ENCODE measurements at places on chromosomes 6 and 20.
A peak's percentile ranks its signal among the peaks of the same experiment; 100 is the strongest.

GRCh38 chr20:1225263-1225782, 521 bp upstream of the RAD21L1 start:
- H3K27ac ChIP-seq = no peak overlapping the region
- peaks cover 76% of the 10 kb centered on the region for H3K27me3 ChIP-seq
- H3K4me1 ChIP-seq = peaks cover 4% of the 10 kb centered on the region
- H3K36me3 ChIP-seq = no peaks in the 10 kb centered on the region
- no peak for DNase-seq

DNA sequence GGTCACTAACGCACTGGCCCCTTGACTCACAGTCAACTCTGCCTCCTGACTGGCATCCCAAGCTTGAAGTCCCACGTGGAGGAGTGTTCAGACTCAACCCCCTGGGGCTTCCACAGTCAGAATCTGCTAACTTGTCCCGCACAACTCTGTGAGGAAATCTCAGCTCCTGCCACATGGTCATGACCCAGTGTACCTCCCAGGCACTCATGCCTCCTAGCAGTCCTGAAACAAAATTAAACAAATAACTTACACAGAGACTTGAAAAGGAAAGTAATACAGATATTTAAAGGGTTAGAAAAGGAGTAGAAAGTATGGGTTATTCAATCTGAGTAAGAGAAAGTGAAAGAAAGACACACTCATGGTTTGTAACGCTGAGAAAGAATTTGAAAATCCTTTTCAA, 134.9 kb downstream of the GMDS start:
- no peak overlapping the region for H3K4me3 ChIP-seq
- DNase-seq = no peak
- H3K4me1 ChIP-seq = no peaks in the 10 kb centered on the region
- H3K27ac ChIP-seq = no peak overlapping the region

- peaks cover 10% of the 10 kb centered on the region for H3K27me3 ChIP-seq
- H3K4me3 ChIP-seq = no peak overlapping the region
- no peak overlapping the region for H3K27ac ChIP-seq
- no peak for DNase-seq
These were observed 31.5 kb downstream of the PDRG1 start for GRCh38 chr20:31920275-31920855.

DNA sequence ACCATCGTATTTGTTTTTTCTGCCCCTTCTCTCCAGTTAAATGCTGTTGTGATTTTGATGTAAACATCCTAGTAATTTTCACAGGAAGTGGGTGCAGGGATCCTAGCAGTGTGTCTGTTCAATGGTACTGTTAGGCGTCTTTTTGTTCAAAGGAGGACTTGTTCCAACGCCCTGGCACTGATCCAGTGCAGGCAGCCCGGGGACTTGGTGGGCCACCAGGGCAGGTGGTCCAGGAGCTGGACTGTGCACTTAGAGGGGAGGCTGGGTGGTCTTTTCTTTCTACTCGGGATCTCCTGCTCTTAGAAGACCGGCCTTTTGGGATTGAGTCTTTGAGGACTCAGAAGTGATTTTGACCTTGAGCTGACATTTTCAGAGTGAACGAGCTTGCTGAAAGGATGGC, 41.1 kb upstream of the NKX2-2 start:
- H3K4me1 ChIP-seq = peaks cover 7% of the 10 kb centered on the region
- peaks cover 56% of the 10 kb centered on the region for H3K27me3 ChIP-seq
- no peak for DNase-seq
- no peak overlapping the region for H3K4me3 ChIP-seq
- H3K27ac ChIP-seq = no peak overlapping the region

- H3K27ac ChIP-seq = no peak overlapping the region
- H3K4me1 ChIP-seq = peaks cover 5% of the 10 kb centered on the region
- no peaks in the 10 kb centered on the region for H3K27me3 ChIP-seq
- no peak for DNase-seq
- no peak overlapping the region for H3K4me3 ChIP-seq
These were observed 258.1 kb upstream of the EPHA7 start for GRCh38 chr6:93677264-93677965.

DNA sequence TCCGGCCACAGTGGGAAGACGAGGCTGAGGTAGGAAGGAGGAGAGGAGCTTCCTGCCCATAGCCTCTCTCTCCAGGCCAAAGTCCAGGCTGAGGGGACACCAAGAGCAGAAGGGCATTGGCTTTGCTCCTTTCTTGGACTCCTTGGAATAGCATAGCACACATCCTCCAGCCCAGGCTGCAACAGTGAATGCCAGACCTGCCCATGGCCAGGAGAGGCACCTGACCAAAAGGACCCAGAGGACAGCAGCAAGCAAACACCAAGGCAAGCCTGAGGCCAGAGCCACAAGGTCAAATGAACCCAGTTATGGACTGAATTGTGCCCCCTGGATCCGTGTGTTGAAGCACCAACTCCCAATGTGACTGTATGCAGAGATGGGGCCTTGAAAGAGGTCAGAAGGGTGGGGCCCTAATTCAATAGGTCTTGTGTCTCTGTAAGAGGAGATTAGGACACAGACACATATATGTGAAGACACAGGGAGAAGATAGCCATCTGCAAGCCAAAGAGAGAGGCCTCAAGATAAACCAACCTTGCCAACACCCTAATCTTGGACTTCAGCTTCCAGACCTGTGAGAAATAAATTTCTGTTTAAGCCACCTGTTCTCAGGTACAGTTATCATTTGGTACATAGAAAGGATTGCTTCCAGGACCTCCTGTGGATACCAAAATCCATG, 126.5 kb upstream of the NXT1 start:
- H3K36me3 ChIP-seq = no peaks in the 10 kb centered on the region
- H3K27ac ChIP-seq = no peak overlapping the region
- peaks cover 23% of the 10 kb centered on the region for H3K27me3 ChIP-seq
- H3K4me1 ChIP-seq = no peaks in the 10 kb centered on the region

- H3K4me1 ChIP-seq = no peaks in the 10 kb centered on the region
- no peak overlapping the region for H3K4me3 ChIP-seq
- no peaks in the 10 kb centered on the region for H3K27me3 ChIP-seq
- no peaks in the 10 kb centered on the region for H3K36me3 ChIP-seq
- no peak overlapping the region for H3K27ac ChIP-seq
These were observed 79.3 kb downstream of the SLC22A3 start for GRCh38 chr6:160427312-160428068.

GRCh38 chr6:143694560-143694959, 16.8 kb downstream of the PHACTR2 start:
- H3K27ac ChIP-seq = no peak overlapping the region
- no peak for DNase-seq
- H3K36me3 ChIP-seq = peaks cover 5% of the 10 kb centered on the region
- no peaks in the 10 kb centered on the region for H3K27me3 ChIP-seq
- H3K4me1 ChIP-seq = peaks cover 36% of the 10 kb centered on the region
- no peak overlapping the region for H3K4me3 ChIP-seq

GRCh38 chr6:116139917-116140316, 14.0 kb upstream of the COL10A1 start:
- H3K27me3 ChIP-seq = no peaks in the 10 kb centered on the region
- no peak overlapping the region for H3K4me3 ChIP-seq
- no peak overlapping the region for H3K27ac ChIP-seq

DNA sequence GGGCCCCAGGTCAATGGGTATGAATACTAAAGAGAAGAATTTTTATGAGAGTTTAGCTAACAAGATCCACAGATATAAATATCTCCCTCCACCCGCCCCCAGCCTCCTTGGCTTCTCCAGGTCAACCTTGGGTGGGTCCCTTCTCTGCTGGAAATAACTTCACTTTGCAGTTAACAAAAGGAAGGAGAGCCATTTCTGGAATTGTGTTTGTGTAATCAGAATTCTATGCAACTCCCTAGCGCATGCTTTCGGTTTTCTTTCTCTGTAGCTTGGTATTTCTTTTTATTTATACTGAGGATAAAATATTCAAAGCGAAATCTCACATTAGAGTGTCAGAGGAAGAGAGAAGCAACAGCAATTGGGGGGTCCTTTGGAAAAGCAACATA, 27.1 kb downstream of the RIPOR2 start:
- H3K27me3 ChIP-seq = peaks cover 48% of the 10 kb centered on the region
- H3K4me1 ChIP-seq = peaks cover 48% of the 10 kb centered on the region
- DNase-seq = no peak
- H3K27ac ChIP-seq = no peak overlapping the region

DNA sequence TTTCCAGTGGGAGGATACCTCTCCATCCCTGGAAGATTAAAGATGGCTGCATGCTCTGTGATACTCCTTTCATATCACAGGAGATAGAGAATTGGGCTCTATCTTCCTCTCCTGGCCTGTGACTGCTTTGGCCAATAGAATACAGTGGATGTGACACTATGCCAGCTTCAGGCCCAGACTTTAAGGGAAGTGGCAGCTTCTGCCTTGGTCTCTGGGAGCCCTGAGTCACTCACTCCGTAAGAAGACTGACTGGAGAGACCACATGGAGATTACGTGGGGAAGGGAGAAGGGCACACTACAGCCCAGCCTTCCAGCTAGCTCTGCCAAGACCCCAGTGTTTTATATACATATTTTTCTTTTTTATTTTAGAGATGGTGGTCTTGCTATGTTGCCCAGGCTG, 10.4 kb upstream of the MMP9 start:
- no peak for DNase-seq
- peak overlapping the region; percentile 6 for H3K27ac ChIP-seq
- no peak overlapping the region for H3K4me3 ChIP-seq
- H3K27me3 ChIP-seq = peaks cover 30% of the 10 kb centered on the region
- no peaks in the 10 kb centered on the region for H3K4me1 ChIP-seq

- DNase-seq = no peak
- H3K36me3 ChIP-seq = no peaks in the 10 kb centered on the region
- H3K27ac ChIP-seq = no peak overlapping the region
These were observed 61.7 kb downstream of the MRPL14 start for GRCh38 chr6:44065443-44066140.

DNA sequence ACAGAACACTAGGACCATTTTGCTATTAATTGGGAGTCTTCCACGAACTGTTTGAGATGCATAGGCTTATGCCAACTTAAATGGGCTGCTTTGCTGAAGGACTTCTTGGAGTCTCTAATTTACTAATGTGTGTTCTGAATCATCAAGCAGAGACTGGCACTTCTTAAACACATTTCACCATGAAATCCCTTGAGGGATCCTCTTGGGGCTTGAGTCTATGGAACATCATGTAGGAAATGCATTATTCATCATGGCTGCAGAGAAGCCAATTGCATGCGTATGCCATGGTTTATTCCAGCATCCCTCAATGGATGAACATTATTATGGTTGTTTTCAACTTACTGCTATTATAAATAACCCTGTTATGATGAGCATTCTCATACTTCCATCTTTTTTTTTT, 73.4 kb downstream of the FGD2 start:
- H3K27ac ChIP-seq = no peak overlapping the region
- DNase-seq = no peak
- peaks cover 15% of the 10 kb centered on the region for H3K4me1 ChIP-seq
- H3K4me3 ChIP-seq = no peak overlapping the region
- peaks cover 8% of the 10 kb centered on the region for H3K27me3 ChIP-seq

DNA sequence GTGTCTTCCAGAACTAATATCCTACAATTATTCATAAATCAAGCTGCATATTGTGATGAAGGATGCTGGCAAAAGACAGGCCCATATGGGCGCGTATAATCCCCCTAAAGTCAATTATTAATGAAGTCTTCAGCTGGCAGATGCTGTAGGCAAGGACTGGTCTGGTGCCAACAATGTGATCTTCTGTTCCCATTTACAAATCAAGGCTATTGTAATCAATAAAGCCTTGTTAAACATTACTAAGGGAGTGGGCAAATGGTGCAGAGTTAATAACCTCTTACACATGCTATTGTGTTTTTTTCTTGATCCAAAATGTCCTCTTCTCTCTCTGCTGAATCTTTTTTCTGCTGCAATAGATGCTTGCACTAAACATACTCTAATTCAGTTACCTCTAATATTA, 119.0 kb downstream of the ALDH8A1 start:
- DNase-seq = no peak
- H3K27me3 ChIP-seq = no peaks in the 10 kb centered on the region
- H3K4me3 ChIP-seq = no peak overlapping the region
- no peaks in the 10 kb centered on the region for H3K36me3 ChIP-seq
- no peak overlapping the region for H3K27ac ChIP-seq

- no peak overlapping the region for H3K27ac ChIP-seq
- H3K4me1 ChIP-seq = peaks cover 61% of the 10 kb centered on the region
- H3K27me3 ChIP-seq = no peaks in the 10 kb centered on the region
- DNase-seq = no peak
These were observed 28.4 kb downstream of the MDGA1 start for GRCh38 chr6:37669306-37669705.

- H3K4me3 ChIP-seq = no peak overlapping the region
- DNase-seq = no peak
- no peaks in the 10 kb centered on the region for H3K27me3 ChIP-seq
- H3K36me3 ChIP-seq = no peaks in the 10 kb centered on the region
These were observed 154.6 kb upstream of the TSHZ2 start for GRCh38 chr20:52817511-52817910.

GRCh38 chr6:33344701-33345697, 27.5 kb upstream of the ZBTB22 start:
- no peak for DNase-seq
- no peak overlapping the region for H3K4me3 ChIP-seq
- no peaks in the 10 kb centered on the region for H3K36me3 ChIP-seq
- peaks cover 7% of the 10 kb centered on the region for H3K4me1 ChIP-seq
- H3K27ac ChIP-seq = no peak overlapping the region
- H3K27me3 ChIP-seq = peaks cover 11% of the 10 kb centered on the region

DNA sequence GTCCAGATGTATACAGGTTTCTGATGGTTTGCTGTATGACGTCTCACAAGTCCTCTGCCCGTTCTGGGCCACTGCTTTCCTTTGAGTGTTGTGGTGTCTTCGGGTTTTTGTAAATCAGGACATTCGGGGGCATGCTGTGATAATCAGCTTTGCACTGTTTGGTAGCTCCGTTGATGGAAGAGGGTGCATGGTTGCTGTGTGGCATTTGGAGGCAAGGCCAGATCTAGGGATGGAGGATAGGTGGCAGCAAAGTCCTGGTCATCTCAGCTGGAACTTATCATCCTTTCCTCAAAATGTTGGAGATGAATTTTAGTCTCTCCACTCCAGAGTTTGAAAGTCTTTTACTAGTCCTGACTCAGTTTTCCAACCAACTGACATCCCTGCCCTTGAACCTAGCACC, 91.0 kb downstream of the SCP2D1 start:
- no peak overlapping the region for H3K4me3 ChIP-seq
- no peak for DNase-seq
- H3K27ac ChIP-seq = no peak overlapping the region
- H3K36me3 ChIP-seq = no peaks in the 10 kb centered on the region
- peaks cover 17% of the 10 kb centered on the region for H3K27me3 ChIP-seq

- DNase-seq = no peak
- H3K36me3 ChIP-seq = no peaks in the 10 kb centered on the region
- no peak overlapping the region for H3K27ac ChIP-seq
- H3K4me3 ChIP-seq = no peak overlapping the region
- H3K27me3 ChIP-seq = no peaks in the 10 kb centered on the region
These were observed 20.3 kb upstream of the TENT5A start for GRCh38 chr6:81772741-81773140.
